ENCODE measurements at places on chromosomes 13 and 19.

DNA sequence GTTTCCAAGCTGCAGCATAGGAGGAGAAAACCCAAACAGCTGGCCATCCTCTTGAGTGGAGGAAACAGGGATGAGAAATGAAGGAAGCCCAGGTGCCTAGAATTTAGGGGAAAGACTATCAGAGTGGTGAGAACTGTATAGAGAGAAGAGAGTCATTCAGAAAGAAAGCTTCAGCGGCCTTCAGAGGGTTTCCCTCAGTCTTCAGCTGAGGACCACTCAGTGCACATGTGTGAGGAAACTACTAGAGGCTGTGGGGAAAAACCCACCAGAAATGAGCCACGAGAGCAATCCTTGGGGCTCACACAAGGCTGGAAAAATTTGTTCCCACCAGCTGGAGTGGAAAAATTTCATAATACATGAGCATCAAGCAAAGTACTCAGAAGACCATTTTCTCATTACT is 35.2 kb upstream of the CPB2 start:
- no peak for DNase-seq

DNA sequence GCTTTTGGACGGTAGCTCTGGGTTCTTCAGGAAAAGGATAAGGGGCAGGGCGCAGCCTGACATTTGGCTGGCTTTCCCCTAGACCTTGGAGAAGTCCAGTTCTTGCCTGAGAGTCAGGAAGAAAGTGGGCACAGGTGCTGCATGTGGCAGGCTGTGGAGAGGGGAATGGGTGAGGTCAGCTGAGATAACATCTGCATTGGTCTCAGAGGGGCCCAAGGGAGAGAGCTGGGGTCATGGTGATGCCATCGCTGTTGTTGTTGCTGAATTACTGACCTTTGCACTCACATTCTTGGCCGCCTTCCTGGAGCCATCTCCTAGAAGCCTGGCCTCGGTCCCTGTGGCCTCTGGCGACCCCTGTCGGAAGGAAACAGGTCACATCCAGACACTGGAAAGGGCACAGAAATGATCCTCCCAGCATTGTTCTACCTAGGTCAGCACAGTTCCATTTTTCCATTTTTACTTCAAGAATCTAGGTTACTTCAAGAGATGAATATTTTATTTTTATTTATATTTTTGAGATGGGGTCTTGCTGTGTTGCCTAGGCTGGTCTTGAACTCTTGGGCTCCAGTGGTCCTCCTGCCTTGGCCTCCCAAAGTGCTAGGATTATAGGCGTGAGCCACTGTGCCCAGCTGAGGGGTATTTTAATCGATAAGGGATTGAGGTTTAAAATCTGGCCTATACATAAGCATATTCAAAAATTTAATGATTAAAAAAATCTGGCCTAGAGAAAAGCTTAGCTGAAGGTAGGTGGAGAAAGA is 6.5 kb upstream of the LIPE start:
- DNase-seq, result no peak

DNA sequence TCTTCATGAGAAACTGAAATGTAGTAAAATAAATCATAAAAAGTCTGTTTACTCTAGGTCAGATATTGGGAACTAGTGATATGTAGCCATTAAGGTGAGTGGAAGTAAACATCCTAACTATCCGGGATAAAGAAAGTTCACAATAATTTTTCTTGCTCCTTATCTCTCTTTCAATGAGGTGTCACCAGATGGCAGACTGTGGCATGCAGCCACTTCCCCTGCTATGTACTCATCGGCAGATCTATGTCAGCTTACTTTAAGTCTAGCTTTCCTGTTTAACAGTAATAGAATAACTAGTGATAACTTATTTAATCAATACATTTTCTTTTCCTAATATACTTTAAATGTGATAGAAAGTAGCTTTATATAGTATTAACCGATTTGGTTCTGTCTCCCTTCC is 181.9 kb downstream of the NDFIP2 start:
- no peak for DNase-seq

DNA sequence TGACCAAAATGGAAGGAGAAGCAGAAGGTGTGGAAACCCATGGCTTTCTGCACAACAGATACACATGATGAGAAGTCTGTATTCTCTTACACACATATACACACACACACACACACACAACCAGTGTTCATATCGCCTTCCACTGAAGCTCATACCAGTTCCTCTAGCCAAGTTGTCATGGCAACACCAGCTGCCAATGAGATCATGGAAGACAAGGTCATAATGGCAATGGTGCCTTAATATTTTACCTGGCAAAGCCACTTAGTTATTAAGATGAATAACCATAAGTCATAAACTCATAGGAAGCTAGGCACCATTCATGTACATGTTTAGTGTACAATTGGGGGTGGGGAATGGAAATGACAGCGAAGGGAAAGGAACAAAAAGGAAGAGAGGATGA is 2.6 kb upstream of the DHRS12 start:
- DNase-seq, result no peak

GRCh38 chr19:4067396-4068046 is 822 bp upstream of the ZBTB7A start:
- no peak for DNase-seq

- DNase-seq, result no peak
Observed at GRCh38 chr13:74667656-74668203, 533.5 kb upstream of the KLF12 start.

DNA sequence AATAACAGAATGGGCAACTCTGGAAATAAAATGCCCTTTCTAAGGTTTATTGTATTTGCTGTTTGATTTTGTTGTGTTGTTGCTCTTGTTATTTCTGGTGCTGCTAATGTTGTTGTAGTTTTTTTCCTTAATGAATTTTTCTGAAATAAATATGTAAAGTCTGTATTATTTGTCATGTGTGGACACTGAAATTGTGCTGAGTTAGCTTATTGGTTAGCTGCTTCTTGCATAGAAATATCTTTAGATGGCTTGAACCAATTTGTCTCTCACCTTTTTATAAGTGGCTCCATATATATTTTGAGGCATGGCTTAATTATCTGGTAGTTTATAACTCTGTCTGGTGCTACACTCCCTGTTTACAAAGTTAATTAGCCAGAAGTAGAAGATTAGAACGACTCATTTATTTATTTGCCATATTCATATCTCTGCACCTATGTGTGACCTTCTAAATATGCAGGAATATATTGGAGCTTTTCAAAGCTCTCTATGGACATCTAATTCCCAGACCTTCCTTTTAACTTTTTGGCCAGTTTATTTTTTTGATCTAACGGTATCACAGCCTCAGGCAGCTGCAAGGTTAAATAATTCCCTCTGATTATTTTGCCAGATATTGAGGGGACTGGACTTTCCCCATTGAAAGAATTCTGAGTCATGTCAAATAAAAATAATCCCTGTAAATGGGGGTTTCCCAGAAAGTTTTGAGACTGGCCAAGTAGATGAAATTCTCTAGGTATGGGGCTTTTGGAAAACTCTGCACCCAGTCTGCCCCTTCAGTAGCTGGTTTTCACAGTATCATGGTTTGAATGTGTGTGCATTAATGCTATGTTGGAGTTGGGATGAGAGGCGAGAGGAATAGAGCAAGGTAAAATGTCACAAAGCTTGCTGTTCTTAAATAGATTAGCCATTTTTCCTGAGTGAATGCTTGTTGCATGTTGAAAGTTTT is 1331.7 kb upstream of the MIR17HG start:
- no peak for DNase-seq

DNA sequence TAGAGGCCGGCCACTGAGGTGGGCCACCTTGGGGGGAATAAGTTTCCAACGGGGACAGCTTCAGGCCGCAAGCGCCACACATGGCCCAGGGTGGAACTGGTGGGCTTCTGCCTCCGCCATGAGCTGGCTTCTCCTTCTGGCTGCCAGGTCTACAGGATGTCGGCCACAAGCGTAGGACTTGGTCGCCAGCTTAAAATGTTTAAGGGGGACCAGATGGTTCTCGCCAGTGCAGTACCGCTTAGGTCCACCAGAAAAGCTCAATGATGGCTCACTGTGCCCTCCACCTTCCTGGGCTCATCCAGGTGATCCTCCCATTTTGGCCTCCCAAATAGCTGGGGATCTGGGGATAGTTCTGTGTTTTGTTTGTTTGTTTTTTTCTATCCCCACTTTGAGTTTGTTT is 38.7 kb upstream of the ZNF254 start:
- no peak for DNase-seq

GRCh38 chr13:80649274-80649673 is 308.3 kb upstream of the SPRY2 start:
- no peak for DNase-seq

Measured in stimulated activated CD8-positive, alpha-beta memory T cell treated with anti-CD3 and anti-CD28 coated beads, Interleukin-12 subunit alpha, Interleukin-12 subunit beta, amount 100 ng/mL, for 4 hours (primary cell).